ENCODE measurements at places on chromosomes 1 and 21.
A peak's percentile ranks its signal among the peaks of the same experiment; 100 is the strongest.

DNA sequence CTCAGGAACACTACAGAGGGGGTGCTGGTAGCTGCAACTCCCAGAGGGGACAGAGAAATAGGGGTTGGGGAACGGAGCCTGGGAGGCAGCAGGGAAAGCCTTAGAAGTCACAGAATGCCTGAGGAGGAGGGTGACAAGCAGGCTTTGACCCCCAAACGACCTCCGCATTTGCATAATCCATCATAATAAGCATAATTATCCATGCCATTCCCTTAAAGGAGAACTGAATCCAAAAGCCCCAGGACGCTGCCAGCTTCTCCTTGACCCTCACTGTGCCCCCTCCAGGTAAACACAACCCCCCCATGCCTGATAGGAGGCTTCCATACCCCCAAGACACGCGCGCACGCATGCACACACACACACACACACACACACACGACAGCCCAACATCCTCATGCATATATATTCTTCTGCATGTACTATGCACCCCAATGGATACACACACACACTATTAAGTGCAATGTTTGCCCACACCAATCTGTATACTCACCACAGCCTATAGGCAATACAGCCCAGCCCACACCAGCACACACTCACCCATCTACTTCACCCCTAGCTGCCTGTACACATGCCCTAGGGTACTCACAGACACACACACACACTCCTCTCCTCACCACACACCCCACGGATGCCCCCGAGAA, 27.8 kb downstream of the SDC3 start:
- no peak for DNase-seq

DNA sequence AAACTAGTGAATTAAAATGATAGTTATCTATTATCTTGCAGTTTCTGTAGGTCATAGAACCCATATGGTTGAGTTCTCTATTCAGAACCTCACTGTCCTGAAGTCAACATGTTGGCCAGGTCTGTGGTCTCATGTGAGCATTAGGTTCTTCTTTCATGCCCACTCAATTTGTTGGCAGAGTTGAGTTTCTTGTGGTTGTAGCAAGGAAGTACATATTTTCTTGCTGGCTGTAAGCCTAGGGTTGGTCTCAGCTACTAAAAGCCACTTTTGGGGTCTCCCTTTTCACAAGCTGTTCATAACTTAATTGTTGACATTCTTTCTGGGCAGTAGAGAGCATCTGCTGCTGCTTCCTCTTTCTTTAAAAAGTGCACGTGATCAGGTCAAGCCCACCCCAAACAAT, 1165.1 kb upstream of the NCAM2 start:
- DNase-seq = no peak

GRCh38 chr1:27365372-27366112, 1.2 kb downstream of the MAP3K6 start:
- DNase-seq = peak; percentile 79

DNA sequence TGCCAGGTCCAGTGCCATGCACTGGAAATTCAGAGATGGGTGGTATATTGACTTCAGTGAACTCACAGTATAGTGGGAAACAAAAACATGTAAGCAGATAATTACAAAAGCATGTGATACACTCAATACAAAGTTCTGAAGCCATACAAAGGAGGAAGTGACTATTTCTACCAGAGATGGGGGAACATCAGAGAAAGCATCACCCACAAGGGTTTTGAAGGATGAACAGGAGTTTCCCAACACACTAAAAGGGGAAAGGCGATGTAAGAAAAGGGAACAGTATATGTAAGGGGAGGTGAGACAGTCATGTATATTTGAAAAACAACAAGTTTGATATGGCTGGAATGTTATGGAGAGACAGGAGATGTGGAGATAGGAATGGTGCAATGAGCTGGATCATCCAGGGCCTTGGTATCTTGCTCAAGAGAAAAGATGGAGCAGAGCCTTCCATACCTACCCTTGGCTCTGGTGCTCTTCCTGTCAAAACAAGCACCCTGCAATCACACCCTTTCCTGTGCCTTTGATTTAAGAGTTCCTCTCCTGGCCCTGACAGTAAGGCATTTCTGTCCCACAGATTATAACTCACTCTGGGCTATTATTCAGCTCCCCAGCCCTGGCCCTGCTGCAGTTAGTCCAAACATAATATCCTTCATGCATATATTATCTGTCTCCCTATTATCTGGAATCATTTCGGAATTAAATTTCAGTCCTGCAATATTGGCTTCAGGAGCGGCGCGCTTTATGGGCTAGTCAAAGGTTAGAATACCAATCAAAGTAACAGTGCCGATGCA, 60.5 kb downstream of the DMAP1 start:
- no peak for DNase-seq

- DNase-seq = no peak
These were observed 158.4 kb downstream of the TRABD2B start for GRCh38 chr1:47838562-47839432.

DNA sequence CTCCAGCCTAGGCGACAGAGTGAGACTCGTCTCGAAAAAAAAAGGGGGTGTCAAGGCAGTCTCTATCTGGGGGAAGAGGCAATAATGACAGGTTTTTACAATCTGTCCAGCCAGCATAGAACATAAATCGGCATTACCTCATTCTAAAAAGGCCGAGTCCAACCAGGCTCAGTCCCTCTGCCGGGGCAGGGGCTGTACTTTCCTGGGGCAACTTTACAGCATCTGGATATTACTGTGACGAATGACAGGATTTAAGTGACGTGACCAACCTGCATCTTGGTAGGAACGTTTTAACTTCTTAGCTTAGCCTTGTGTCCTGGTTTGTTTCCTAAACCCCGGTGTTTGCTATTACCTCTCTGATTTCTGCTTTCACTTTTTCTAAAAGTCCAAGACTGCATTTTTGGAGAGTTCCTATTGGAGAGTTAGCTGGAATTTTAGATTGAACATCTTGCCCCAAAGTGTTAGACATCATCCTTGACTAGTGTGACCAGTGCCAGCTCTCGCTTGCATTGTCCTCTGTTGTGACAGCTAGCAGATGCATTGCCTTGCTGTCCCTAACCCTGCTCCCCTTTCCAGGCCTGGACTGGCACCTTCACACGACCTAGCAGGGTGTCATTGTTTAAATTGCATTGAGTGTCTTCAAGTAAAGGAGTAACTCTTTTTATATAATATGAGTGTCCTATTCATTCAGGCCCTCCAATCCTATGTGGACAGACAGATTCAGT, 96.5 kb downstream of the TGFBR3 start:
- no peak for DNase-seq

DNA sequence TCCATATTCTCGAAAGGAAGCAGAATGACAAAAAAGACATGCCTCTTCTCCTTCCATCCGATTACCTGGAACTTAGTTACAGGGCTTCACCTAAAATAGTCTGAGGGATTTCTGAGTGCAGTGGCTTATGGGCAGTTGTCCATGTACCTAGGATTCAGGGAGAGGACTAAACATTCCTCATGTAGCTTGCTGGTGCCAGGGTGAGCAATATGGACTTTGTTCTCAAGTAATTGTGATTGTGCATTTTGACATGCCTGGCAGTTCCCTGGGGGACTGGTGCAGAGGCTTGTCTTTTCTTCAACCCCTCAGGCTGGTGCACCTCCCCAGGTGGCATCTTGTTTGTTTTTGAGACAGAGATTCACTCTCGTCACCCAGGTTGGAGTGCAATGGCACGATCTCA, 6.1 kb upstream of the PSEN2 start:
- DNase-seq = no peak

DNA sequence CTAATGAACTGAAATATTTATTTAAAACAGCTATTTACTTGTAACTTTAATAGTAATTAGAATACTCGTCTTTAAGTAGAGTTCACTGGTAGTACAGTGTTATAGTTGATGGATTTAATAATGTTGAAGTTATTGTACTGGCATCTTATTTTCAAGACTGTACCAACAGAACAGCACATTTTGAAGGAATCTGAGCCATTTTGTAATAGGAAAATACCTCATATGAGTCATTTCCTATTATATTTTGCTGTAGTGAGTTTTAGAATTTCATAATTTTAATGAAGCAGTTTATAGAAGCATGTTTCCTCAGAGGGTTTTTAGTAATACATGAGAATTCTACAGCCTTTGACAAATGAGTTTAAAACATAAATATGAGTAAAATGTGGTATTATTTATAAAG, 258.3 kb downstream of the OLFM3 start:
- no peak for DNase-seq

DNA sequence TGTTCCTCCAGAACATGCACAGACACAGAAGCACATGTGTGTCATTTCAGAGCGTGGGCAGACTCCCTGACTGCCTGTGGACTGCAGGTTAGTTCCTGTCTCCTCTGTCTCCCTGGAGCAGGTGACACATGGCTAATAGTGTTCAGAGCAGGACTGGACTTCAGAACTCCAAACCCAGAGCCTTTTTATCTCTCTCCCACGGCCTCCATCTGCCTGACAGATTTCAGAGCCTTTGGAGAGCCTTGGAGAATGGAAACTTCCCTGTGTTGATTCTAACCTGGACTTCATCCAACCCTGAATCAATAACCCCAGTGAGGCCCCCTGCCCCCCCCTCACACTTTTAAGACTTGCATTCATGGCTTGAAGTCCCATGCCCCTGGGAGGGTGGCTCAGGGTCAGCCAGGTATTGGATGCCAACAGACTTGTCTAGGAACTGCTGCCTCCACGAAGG, 44.4 kb downstream of the C1orf198 start:
- DNase-seq = no peak

DNA sequence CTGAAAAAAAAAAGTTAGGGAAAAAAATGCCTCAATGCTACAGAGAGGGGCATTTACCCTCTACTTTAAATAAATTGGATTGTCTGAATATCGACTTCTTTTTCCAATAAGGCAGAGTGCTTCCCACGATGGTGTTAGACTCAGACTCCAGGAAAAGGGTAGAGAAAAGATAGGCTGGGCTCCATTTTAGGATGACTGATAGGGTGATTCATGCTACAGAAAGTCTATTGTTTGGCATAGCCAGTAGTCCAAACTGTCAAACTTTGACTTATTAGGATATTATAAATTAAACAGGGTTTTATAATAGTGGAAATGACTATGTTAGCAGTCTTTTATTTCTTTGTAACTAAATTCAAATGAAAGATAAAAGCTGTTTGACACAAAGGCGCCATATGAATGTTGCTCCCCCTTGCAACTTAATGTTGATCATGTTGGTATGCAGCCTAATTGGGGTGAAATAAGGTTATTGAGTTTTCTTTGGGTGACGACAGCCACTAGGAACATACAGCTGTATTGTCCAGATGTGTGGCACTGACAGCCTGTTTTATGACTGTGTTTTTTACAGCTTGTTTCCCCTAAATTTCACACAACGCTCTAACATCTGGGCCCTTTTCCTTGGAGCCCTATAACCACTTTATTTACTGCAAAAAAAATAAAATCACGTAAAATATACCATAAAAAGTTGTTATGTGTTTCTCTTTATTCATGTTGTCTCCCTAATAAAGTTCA, 69.3 kb downstream of the SPAG17 start:
- no peak for DNase-seq

DNA sequence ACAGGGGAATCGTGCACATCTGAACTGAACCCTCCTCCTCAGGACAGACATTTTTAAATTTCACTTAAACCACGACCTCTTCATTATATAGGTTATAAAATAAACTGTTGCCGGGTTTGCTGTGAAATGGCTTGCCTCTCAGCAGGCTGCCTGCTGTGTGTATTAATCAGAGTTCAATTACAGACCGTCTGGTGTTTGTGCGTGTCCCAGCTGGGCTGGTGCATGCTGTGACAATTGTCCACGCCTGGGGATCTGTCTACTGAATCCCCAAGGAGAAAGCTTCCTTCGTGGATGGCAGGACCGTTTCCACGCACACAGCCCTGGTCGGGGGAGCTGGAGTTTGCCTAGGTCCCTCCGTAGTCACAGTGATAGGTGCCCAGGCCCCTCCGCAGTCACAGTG, 13.4 kb upstream of the AGPAT3 start:
- peak; percentile 28 for DNase-seq

- no peak for DNase-seq
These were observed 195.0 kb downstream of the GIPC2 start for GRCh38 chr1:78240755-78241154.

- no peak for DNase-seq
These were observed 10.9 kb downstream of the CAPN9 start for GRCh38 chr1:230757856-230758708.

- DNase-seq = no peak
These were observed 223.2 kb downstream of the TNR start for GRCh38 chr1:175520186-175520585.

DNA sequence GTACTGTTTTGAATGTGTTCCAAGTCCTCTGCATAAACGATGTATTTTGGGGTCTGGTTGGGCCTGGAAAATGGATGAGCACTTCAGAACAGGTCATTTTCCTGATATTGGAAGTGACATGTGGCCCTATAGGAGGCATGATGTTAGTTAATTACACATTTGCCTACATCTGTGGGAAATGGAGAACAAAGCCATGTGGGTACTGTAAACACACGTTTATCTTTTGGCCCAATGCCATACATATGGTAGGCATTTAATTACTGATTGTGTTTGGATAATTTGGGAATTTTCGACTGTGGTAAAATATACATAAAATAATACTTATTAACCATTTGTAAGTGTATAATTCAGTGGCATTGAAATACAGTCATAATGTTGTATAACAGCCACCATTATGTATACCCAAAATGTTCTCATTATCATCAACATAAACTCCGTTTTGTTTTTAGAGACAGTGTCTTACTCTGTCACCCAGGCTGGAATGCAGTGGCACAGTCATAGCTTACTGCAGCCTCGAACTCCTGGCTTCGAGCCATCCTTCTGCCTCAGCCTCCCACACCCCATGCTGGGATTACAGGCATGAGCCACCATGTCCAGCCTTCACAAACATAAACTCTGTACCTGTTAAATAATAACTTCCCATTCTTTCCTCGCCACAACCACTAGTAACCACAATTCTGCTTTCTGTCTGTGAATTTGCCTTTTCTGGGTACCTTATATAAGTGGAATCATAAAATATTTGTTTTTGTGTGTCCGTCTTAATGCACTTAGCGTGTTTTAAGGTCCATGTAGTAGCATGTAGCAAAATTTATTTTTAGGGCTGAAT, 11.9 kb upstream of the RNPEP start:
- peak; percentile 89 for DNase-seq

DNA sequence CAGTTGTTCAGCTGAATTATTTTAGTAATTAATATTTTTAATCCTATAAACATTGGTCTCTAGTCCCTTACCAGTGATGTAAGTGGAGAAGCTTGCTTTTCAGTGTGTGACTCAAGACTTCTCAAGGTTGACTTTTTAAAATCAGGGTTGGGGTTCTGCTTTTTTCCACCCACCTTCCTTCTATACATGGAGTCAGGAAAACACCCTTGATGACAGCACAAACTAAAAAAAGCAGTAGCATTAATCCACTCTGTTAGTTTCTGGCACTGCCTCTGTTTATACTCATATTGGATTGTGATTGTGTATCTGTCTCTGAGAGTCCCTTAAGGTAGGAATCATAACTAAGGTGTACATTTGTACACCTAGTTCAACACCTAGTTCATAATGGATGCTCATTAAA, 8.3 kb upstream of the PLEKHO1 start:
- DNase-seq = no peak

DNA sequence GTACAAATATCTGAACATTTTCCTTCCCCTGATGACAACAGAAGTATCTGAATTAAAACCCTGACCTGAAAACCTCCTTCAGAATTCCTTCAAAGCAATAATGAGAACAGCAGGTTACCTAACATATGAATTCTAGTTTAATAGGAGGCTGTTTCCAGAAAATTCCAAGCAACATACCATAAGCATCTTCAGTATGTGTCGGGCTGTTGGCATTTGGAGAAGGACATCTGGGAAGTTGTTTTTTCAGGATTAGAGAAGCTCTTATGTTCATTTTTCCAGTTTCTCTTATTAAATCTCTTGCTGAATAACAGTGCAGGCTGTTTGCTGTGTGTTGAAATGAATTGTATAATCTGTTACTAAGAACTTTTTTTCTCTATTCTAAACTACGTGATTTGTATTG, 101.5 kb downstream of the PLA2G4A start:
- DNase-seq = no peak

Data from DMS 273 treated with DMSO at 0.1 percent for 48 hours (cell line).